IMR-90 (cell line): ENCODE measurements at places on chromosomes 12 and 14.

DNA sequence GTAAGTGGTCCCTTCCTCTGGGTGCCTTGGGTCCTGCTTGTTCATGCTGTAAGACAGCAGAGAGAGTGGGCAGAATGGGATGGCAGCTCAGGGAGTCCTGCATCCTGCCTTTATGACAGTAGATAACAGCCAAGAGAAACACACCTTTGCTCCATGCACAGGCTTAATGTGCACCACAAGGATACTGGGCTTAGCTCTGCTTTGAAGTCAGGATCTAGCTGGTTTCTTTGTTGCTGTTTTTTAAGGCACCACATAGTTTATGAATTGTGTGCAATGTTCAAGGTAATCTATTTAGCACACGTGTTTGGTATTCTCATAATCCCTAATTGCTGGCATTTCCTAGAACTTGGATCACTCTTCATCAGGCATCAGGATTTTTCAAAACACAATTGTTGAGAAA, 239.5 kb upstream of the DCN start:
- DNase-seq, result no peak

- peak; percentile 48 for DNase-seq
These were observed at the start of gene OAS2 for GRCh38 chr12:112978163-112979040. Gene OAS2 (plus strand): TSS chr12:112978519. CDS start chr12:112978609, 90 bp downstream.

GRCh38 chr14:72651081-72651480, 242.8 kb downstream of the DPF3 start:
- DNase-seq, result peak; percentile 55

- no peak for DNase-seq
These were observed 12.2 kb downstream of the TNFRSF1A start for GRCh38 chr12:6329703-6330064.

GRCh38 chr12:54298904-54299303, 1.9 kb downstream of the NFE2 start:
- DNase-seq, result no peak
